ENCODE measurements at places on chromosomes 1 and 21.

DNA sequence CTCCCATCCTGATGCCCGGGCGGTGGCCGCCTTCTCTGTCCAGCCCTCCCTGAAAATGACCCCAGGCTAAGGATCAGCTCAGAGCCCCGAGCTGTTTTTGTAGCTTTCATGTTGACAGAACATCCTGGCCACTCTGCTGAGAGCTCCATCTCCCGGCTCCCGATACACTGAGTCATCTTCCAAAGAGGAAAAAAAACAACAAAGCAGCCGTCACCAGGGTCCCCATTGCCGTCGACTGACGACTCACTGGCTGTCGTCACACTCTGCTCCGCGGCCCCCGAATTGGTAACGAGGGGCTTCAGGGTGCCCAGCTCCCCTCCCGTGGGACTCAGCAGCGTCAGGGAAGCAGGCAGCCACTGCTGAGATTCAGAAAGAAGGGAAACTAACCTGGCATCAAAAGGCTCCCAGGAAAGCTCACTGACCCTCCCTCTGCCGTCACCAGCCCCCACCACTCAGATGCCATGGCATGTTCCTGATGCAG lies 67.2 kb downstream of the CD46 start:
- DNase-seq: no peak

DNA sequence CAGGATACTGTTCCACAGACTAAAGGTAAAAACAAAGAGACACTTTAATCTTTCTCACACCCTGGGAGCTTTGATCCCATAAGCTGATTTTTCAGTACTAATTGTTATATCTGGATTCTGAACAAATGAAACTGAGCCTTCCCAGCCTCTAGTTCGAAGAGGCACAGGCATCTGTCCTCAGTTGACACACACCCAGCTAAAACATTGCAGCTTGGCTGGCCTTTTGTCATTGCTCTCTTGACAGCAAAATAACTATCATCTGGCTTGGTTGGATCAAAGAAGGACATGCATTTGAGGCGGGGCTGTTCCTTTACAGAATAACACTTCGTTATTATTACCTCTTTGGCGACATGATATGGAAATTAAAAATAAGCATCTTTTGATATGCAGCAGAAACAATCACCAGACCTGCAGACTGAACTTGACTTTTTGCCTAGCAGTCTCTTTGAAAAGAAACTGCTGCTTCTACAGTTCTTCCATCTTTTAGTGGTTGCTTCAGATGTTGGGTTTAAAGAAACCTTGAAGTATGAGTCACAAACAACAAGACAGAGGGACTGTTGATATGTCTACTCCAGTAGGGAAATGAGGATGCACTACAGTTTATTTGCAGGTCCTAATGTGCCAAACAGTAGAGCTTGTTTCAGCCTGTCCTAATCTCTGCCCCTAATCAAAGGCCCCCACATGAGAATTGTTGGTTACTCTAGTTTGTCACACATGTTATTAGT lies 166.5 kb downstream of the TPR start:
- DNase-seq: no peak

DNA sequence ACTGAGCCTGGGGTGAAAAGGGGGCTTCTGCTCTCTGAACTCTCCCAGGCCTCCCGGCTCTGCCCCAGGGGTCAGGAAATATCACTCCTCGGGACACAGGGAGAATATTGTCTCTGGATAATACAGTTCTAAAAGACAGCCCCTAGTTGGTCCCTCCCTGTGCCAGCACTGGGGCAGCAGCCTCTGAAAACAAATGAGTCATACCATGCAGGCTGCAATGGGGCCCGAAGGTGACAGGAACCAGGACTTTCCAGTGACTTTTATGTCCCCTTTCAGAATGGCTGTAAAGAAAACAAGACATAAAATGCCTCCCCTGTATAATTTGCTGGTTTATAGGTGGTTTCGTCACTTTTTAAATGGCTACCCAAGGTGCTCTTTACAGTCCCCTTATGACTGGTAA lies 360.0 kb downstream of the NPHP4 start:
- DNase-seq: no peak

- no peak for DNase-seq
Observed at GRCh38 chr1:212518188-212519054, 85.7 kb downstream of the NENF start.

DNA sequence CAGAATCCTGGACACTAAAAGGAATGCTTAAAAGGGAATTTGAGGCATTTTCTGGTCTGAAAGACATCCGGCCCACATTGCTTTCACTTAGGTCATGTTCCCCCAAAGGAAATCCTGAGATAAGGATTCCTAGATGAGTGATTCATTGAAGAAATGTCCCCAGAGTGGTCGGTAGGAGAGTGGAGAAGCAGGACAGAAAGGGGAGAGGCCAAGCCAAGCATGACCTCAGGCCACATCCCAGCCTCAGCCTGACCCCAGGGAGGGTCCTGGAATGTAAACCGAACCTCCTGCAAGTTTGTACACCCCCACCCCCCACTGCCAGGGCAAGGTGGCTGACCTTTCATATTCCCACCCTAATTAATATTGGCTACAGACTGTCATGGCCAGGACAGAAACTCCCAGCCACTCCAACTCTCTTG lies 16.6 kb downstream of the HIVEP3 start:
- DNase-seq: no peak

GRCh38 chr1:65172936-65173690 lies 25.1 kb downstream of the AK4 start:
- no peak for DNase-seq

DNA sequence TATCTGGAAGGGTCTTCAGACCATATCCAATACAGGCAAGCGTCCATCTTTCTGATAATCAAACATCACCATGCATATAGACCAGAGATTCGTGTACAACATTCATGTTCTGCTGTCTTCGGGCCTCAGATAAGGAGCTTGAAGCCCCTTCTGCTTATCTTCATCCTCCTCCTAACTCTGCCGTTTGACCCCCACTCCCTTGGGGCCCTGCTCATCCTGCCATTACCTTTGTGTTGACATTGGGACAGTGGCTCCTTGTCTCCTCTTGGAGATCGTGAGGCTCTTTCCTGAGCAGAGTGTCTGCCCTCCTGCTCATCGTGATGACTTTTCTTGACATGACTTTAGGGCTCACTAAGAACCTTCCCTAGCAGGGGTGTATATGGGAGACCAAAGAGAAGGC lies 37.3 kb downstream of the ACTL8 start:
- DNase-seq: no peak

- no peak for DNase-seq
Observed at GRCh38 chr1:202255343-202255742, 61.7 kb downstream of the LGR6 start.

DNA sequence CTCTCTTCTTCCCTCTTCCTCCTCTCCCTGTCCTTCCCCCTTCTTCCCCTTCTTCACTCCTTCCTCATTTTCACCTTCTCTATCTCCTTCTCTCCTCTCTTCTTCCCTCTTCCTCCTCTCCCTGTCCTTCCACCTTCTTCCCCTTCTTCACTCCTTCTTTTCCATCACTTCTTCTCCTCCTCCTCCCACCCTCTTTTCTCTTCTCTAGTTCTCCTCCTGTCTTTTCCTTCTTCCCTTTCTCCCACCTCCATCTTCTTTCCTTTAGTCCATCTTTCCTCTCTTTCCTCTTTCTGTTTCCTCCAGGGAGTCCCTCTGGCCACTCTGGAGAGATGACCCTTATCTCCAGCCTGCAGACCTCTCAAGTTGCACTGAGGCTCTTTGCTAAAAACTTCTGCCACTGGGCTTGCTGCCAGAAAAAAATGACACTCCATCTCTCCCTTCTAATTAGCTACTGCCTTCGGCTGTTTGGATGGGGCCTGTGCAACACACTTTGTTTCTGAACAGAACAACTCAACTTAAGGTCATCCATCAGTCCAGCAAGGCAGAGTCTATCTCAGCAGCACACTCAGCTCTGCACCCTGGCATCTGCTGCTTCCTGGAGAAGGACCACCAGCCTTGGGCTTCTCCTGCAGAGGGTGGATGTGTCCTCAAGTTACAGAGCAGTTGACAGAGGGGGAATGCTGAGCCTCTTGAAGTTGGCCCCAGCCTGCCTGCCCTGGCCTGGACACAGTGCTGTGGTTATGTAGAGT lies 538.8 kb downstream of the MATN1 start:
- no peak for DNase-seq

GRCh38 chr1:206690516-206690915 lies 5.8 kb downstream of the MAPKAPK2 start:
- no peak for DNase-seq

DNA sequence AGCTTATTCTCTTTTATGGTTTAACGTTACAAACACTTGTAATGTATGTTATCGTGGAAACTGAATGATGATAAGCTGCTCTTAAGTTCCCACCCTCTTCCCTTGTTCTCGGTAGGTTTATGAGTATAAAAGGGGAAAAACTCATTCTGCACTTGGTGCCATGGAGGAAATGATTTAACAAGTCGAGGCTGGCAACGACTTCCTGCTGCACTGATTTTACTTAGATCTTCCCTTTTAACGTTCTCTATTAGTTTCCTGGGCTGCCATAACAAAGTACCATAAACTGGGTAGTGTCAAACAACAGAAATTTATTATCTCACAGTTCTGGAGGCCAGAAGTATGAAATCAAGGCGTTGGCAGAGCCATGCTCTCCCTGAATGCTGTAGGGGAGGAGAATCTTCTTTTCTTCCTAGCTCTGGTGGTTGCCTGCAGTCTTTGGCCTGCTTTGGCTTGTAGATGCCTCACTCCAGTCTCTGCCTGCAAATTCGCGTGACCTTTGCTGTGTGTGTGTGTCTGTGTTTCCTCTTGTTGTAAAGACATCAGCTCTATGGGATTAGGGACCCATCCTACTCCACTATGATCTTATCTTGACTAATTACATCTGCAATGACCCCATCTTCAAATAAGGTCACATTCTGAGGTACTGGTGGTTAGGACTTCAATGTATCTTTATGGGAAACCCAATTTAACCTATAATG lies 26.3 kb downstream of the HUNK start:
- no peak for DNase-seq

DNA sequence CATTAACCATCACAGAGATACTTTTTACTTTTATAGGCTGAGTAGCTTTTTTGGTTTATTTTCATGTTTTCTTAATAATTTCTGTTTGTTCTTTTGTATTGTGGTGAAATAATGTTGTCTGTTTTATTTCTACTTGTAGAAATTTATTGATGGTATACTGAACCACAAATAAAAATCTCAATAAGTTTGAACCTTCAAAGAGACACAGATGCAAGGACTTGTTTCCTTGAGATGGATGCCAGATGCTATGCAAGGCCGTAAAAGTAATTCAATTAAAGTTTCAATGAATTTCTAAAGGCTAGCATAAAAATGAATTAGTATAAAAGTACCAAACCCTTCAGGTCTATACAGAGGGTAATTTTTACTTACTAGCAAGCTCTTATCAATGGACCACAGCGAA lies 873.5 kb downstream of the TTLL7 start:
- no peak for DNase-seq

- DNase-seq: no peak
Observed at GRCh38 chr1:215835951-215836350, 268.8 kb downstream of the KCTD3 start.

DNA sequence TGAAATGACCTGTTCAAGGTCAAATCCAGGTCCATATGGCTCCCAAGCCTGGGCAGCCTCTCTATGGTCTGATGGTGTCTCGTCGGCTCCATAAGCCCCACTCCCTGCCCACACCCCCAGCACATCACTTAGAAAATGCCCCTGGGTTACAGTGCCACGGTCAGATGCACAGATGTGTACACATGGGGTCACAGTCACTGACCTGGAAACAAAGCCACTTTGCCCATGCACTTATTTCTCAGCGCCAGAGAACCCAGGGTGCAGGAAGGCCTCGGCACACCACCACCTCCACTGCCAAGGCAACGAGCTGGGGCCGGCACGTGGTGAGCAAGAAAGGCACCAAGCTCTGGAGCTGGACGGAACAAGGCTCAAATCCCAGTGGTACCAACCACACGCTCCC lies 24.7 kb downstream of the IFFO2 start:
- no peak for DNase-seq
